ENCODE measurements at places on chromosomes 2 and 18. TPM values are rescaled to one million over a fixed set of nuclear protein-coding genes. Genes with fewer than 3 reads are reported as not detected.

Gene PLCL1
- total RNA-seq: not detected

Gene BMP10
- total RNA-seq: not detected

Gene DNAH6
- total RNA-seq: not detected

Gene DUSP19
- 0.57 TPM for total RNA-seq

Gene UGT1A5
- total RNA-seq: not detected

Gene ZEB2
- 4.6 TPM for total RNA-seq

Gene CRYBA2
- not detected for total RNA-seq

Gene TUBA4B
- 0.56 TPM for total RNA-seq

Gene ANTXR1
- total RNA-seq: 112 TPM

Gene PEX13
- 17.5 TPM for total RNA-seq

Gene OR6B2
- not detected for total RNA-seq

Gene LTBP1
- 15.2 TPM for total RNA-seq

Gene METTL4
- 6.3 TPM for total RNA-seq

Gene ATIC
- 225 TPM for total RNA-seq

Gene KIAA2012
- not detected for total RNA-seq

Gene CCBE1
- 8.3 TPM for total RNA-seq

Gene CD226
- 0.06 TPM for total RNA-seq
